Lower leg skin (tissue), 4 donors: ENCODE measurements at places on chromosomes 4 and X. TPM values are rescaled to one million over a fixed set of nuclear protein-coding genes. Genes with fewer than 3 reads are reported as not detected.

The TRIML2 gene
- total RNA-seq, result not detected

The FAM114A1 gene
- total RNA-seq, result 50.3 TPM

The RAB41 gene
- not detected for total RNA-seq

DNA sequence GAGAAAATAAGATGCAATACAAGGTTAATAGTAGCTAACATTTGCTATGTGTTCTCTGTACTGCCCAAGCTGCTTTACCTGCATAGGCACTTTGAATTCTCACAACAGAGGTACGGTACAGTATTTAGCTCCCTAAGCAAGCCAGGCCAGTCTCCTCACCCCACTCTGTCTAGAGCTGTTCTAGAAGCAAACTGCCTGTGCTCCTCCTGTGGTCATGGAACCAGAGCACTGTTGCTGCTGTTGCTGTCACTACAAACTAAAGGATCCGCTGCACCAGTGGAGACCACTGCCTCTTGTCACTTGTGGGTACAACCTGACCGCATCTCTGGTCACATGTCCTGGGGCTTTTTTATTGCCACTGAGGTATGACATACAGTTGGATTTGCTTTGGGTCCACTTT is 19.6 kb downstream of the ZNF330 start:
- DNase-seq, result no peak

DNA sequence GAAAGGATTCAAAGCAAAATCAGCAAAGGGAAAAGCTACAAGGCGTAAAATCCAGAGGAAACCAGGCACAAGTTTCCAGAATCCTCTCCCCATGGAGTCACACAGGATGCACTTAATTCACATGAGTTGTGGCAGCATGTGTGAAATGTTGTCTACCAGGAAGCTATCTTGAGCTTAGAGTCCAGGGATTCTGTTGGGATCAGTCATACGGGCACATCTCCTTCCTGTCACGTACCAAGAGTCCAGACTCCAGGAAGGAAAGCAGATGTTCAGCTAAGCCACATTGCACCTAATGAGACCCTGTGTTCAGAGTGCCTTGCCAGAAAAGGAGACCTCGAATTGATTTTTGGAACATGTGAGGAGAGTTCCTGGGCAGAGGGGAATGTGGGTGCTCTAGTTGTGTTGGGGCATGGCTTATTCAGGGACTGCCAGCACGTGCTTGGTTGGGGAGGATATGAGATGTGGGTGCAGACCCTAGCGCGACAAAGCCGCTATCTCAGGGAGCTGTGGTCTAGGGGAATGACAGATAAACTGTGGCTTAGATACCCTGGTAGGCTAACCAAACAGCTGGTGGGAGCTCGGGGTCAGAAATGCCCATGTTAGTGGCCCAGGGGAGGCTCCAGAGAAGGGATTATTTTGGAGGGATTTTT is 70.0 kb downstream of the EVC start:
- DNase-seq, result no peak
